Glutamatergic neuron (in vitro differentiated cells): ENCODE measurements at places on chromosomes 11 and 22. TPM values are rescaled to one million over a fixed set of nuclear protein-coding genes. Genes with fewer than 3 reads are reported as not detected.

DNA sequence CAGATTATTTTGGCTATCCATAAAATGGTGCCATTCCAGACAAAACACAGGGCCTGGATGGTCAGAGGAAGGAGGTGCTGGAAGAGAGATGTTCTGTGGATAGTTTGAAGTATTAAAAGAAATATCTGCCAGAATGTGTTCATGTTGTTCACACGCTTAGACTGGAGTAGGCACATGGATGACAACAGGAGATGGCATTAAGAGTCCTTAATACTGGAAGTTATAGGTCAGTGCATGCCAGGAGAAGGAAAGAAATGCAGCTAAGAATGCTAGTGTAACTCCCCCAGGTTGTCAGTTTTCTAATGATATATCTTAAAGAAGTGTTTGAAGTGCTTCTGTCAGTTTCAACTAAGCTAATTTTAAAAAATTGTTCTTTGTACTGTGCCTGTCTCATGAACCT lies 20.2 kb downstream of the KREMEN1 start:
- DNase-seq, result no peak

- peak; percentile 15 for DNase-seq
Observed at GRCh38 chr11:1553808-1554594, 18.1 kb downstream of the DUSP8 start.

GRCh38 chr11:12077535-12078280 lies 32.7 kb upstream of the MICAL2 start:
- DNase-seq, result no peak

DNA sequence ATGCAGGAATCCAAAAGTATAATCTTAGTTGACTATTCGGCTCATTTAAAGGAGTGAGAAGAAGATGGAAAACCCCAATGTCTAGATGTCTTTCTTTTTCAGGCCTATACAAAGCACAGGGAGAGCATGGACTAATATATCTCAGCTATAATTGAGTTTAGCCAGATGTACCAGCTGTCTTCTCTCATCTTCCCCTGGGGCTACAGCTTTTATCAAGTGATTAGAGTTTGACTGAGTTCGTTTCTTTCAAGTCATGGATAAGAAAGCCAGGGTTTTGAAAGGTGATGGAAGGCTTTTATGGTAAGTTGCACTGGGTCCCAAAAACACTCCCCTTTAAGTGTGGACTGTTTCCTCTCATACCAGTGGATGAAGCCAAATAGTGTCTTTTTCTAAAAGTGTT lies 1172.8 kb upstream of the TENM4 start:
- no peak for DNase-seq

- no peak for DNase-seq
Observed at GRCh38 chr11:18352581-18352980, 30.2 kb downstream of the GTF2H1 start.

DNA sequence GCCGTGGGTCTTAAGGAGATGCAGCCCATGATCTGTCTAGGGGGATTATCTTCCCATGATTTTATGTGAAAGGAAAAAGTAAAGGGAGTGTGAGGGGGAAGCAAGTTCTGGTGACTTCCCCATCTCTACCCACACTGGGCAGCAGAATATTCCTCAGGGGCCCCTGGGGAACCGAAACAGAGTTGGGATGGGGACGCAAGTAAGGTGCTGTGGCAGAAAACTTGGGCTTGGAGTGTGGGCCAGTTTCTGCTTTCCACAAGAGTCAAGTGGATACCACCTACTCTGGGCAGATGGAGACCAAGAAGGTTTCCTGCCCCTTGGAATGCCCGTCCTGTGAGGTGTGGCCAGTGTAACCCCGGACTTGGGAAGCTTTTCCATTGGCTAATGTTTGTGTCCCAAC lies 64.4 kb downstream of the SGSM3 start:
- no peak for DNase-seq

DNA sequence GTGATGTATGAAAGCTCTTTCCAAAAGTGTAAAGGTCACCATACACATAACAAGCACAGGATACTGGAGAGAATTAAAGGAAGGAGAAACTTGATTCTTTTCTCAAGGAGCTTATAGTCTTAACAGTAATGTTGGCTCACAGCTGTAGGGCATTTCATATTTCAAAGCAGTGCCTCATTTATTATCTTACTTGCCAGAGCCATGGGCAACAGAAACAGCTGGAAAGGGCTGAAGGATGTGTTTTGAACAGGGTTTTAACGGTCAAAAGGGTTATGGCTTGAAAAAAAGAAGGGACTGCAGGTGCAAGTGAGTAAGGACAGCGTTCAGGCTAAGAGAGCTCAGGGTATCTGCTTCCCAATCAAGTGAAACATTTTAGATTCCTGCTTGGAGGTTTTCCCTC lies 2.7 kb upstream of the GRAMD1B start:
- DNase-seq, result no peak

GRCh38 chr11:102422817-102423712 lies 29.5 kb downstream of the TMEM123 start:
- DNase-seq, result no peak

DNA sequence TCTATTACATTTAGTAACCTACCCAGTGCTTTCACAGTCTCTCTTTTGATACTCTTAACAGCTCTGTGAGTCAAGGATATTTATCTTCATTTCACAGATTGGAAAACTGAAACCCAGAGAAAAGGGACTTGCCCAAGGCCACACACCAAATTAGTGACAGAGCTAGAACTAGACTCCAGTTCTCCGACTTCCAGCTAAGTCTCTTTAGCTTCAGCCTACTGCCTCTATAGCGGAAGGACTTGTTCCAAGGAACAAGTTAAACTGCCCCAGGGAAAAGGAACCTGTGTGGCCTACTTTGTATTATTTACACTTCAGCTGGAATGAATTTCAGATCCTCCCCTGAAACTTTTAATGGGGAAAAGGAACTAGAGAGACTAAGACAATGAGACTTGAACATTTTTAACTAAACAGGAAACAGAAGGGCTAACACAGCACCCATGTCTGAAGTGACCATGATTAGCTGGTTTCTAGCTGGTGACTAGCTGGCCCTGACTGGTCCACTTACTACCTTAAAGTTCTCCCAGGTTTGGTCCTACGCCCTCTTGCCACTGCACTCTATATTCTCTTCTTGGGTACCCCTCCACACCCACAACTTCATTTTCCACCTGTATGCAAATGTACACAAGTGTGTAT lies 1.3 kb downstream of the LRRC51 start:
- DNase-seq, result no peak

The LRRC4C gene
- 0.64 TPM for total RNA-seq

The ARL14EP gene
- total RNA-seq, result 21.6 TPM

The SHANK3 gene
- total RNA-seq, result 20.4 TPM

The SPI1 gene
- total RNA-seq, result not detected

The OR8G1 gene
- not detected for total RNA-seq

The EMSY gene
- total RNA-seq, result 31.4 TPM
